Skeletal muscle cell (primary cell): ENCODE measurements at places on chromosomes 2 and 18.
A peak's percentile ranks its signal among the peaks of the same experiment; 100 is the strongest.

- DNase-seq: no peak
Measured at GRCh38 chr18:42474577-42474976, 519.5 kb downstream of the PIK3C3 start.

- DNase-seq: no peak
Measured at GRCh38 chr2:28499282-28499681, 3.4 kb downstream of the PLB1 start.

GRCh38 chr2:78281164-78281563 is 744.3 kb upstream of the REG3G start:
- DNase-seq: no peak

DNA sequence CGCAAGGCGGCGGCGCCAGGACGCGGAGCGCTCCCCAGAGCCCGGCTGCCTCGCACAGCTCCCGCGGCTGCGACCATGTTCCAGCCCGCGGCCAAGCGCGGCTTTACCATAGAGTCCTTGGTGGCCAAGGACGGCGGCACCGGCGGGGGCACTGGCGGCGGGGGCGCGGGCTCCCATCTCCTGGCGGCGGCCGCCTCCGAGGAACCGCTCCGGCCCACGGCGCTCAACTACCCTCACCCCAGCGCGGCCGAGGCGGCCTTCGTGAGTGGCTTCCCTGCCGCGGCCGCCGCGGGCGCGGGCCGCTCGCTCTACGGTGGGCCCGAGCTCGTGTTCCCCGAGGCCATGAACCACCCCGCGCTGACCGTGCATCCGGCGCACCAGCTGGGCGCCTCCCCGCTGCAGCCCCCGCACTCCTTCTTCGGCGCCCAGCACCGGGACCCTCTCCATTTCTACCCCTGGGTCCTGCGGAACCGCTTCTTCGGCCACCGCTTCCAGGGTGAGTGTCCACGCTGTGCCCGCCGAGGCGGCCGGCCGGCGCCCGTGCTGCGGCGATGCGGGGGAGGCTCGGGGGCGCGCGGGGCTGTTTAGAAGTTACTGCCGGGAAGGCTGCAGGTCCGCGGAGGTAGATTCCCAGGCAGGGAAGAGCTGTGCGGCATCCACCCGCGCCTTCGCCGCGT is 696 bp downstream of the EMX1 start:
- DNase-seq: no peak

DNA sequence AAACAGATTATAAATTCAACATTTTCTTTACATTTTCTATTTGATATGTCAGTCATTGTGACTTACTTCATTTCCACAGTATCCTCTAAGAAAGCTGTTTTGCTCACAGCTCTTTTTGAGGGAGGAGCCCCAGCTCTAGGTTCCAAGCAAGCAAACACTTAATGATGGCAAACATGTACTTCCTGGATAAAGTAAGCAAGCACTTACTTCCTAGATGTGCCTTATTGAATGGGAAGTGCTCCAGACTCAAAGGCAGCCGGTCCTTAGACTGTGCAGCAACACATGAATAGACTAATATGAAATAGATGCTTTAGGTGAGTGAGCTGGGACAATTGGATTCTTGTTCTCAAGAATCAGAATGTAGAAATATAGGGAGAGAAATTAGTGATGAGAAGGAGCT is 2149.8 kb upstream of the PIK3C3 start:
- DNase-seq: no peak

GRCh38 chr2:100960688-100961087 is 41.4 kb upstream of the RPL31 start:
- no peak for DNase-seq

DNA sequence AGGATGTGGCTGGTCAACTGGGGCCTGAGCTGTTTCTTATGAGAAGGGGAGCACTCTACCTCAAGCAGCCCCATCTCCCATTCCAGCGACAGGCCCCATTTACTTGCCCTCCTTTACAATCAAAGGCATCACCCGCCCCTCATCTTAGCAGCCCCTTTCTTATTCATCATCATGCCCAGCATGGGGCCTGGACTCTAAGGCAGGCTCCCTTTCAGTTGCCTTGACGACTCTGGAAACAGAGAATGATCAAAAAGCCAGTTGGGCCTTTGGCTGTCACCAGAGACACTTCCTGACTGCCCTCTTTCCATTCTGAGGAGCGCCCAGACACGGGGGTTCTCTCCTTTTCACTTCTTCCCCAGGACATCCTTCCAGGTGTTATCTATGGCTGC is 11.2 kb downstream of the CELF4 start:
- DNase-seq: no peak

DNA sequence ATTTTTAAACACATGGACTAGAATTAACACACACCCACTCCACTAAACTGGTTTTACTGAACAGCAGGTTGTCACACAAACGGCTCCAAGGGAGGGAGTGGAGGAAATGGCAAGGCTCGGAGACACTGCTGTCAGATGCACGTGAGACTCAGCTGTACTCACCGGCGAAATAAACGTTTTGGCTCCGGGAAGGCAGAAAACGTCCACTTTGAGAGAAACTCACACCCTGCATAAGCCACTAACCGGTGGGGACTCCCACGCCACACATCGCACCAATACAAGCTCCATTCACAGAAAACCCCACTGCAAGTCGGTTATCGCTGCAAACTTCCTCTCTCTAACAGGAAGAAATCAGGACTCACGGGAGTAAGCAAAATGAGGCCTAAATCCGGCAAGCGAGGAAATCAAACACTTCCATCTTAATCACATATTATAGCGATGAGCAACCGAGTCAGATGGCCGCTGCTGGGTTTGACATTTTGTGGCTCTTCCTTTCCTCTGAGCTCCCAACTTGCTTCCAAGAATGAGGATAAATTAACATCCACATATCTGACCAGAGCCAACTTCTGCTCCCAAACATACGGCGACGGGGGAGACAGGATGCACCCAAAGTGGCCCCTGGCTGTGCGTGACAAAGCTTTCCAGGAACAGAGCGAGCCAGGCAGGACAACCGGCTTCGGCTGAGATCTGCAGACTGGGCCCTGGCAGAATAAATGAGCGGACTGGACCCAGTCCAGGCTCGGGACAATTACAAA is 63.5 kb downstream of the HDAC4 start:
- DNase-seq: no peak

- DNase-seq: no peak
Measured at GRCh38 chr2:217911283-217912097, 91.3 kb downstream of the TNS1 start.

GRCh38 chr18:65788373-65788772 is 37.6 kb downstream of the CDH7 start:
- DNase-seq: no peak

- DNase-seq: no peak
Measured at GRCh38 chr2:125371867-125372266, 1284.1 kb upstream of the GYPC start.

GRCh38 chr18:26813043-26813442 is 52.5 kb downstream of the AQP4 start:
- DNase-seq: no peak

DNA sequence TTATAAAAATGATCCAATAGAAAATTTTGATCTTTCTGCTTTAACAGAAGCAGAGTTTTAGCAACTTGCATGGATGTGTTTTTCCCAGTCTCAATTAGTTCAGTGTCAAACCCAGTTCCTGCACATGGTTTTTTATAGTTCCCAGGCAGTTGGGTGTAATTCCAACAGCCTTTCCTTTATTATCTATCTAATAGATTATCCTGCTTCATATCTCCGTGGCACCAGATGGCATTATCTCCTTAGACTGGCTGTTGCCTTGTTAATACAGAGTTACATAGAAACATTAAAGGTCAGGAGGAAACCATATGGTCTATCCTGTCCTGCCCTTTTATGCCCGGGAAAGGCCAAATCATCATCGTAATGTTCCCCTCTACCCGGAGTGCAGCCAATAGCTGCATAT is 400.9 kb upstream of the SMIM21 start:
- no peak for DNase-seq

- DNase-seq: no peak
Measured at GRCh38 chr2:46978723-46979122, 63.1 kb upstream of the MCFD2 start.

DNA sequence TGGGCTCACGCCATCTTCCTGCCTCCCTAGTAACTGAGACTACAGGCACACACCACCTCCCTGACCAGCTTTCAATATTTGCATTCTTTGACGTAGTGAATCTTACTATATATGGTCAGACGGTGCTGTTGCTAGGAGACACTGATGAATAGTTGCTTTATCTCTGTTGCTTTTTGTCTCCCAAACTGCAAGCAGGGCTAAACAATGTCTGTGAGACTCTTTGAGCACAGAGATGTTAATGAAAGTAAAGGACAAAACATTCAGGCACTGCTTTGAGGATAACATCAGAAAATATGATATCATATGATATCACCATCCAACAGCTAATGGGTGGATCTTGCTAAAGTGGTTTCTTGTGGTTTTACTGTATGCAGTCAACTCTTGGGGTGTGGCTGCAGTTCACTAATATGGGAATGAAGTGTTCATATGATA is 43.0 kb downstream of the EMILIN2 start:
- no peak for DNase-seq

DNA sequence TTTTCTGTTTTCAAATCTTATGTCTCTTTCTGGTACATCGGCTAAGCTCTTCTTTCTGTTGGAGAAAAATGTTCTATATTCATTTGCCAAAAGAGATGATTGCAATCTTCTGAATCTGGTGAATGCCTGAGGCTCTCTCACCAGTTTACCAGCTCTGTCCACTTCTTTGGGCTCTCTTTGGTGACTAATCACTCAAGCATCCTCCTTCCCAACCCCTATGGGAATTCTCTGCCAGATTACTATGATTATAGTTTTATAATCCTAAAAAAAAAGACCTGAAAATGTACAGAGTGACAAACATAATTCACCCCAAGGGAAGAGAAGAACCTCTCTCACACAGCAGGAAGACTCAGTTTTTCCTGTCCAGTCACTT is 187.3 kb downstream of the CAMKMT start:
- DNase-seq: peak; percentile 74

DNA sequence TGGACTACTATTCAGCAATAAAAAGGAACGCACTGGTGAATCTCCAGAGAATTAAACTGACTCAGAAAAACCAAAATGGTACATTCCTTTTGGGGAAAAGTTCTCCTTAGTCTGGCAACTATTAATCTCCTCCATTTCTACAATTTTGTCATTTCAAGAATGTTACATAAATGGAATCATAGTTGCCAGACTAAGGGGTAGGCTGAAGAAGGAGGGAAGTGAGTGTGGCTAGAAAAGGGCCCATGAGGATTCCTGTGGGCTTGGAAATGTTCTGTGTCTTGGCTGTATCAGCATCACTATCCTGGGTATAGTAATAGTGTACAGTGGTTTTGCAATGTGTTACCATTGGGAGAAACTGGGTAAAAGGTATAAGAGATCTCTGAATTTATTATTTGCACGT is 72.4 kb downstream of the ZAP70 start:
- DNase-seq: no peak

DNA sequence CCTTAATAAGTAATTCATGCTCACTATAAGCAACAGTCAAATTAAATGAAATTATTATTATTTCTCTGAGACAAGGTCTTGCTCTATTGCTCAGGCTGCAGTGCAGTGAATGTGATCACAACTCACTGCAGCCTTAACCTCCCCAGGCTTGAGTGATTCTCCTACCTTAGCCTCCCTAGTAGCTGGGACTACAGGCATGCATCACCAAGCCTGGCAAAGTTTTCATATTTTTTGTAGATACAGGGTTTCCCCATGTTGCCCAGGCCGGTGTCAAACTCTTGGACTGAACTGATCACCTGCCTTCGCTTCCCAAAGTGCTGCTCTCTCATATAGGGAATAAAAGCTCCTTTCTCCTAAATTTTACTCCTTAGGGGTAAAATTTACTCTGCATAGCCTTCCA is 74.9 kb upstream of the GAREM1 start:
- no peak for DNase-seq

DNA sequence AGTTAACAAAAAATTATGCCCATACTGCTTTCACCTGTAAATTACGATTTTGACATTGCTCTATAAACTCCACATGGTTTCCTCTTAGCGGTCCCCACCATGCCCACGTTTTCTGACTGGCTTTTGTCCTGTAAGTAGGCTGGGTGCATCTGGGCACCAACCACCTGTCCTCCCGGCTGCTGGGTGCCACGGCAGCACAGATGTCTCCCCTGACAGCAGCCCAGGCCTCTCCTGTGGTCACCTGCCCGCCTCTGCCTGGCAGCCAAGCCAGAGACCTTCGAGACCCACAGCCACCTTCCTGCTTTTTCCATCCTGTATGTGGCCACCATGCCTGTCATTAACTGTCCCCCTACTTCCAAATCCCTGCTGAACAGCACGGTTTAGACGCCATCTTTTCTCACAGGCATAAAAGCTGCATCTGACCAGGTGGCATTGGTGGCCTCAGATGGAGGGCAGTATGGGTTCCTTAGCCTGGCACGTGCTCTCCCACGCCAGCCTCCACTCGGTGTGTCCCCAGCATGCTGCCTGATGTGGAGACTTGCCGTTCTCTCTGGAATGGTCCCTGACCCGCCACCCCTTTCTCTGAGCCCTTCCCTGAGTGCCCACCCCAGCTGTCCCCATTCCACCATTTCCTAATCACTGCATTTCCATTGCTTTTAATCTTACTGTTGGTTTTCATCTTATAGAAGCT is 18.9 kb downstream of the SNORC start:
- no peak for DNase-seq

GRCh38 chr18:24497031-24497754 is 36.8 kb downstream of the HRH4 start:
- DNase-seq: peak; percentile 23

- no peak for DNase-seq
Measured at GRCh38 chr2:235553291-235553690, 59.4 kb downstream of the AGAP1 start.

DNA sequence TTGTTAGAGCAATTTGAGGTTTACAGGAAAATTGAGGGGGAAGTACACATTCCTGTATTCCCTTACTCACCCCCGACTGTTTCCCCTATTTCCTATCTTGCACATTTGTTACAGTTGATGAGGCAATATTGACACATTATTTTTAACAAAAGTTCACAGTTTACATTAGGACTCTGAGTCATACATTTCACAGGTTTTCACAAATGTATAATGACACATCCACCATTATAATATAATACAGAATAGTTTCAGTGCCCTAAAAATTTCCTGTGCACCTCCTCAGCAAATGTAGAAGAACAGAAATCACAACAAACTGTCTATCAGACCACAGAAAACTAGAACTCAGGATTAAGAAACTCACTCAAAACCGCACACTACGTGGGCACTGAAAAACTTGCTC is 160.6 kb upstream of the RMP24 start:
- DNase-seq: no peak

DNA sequence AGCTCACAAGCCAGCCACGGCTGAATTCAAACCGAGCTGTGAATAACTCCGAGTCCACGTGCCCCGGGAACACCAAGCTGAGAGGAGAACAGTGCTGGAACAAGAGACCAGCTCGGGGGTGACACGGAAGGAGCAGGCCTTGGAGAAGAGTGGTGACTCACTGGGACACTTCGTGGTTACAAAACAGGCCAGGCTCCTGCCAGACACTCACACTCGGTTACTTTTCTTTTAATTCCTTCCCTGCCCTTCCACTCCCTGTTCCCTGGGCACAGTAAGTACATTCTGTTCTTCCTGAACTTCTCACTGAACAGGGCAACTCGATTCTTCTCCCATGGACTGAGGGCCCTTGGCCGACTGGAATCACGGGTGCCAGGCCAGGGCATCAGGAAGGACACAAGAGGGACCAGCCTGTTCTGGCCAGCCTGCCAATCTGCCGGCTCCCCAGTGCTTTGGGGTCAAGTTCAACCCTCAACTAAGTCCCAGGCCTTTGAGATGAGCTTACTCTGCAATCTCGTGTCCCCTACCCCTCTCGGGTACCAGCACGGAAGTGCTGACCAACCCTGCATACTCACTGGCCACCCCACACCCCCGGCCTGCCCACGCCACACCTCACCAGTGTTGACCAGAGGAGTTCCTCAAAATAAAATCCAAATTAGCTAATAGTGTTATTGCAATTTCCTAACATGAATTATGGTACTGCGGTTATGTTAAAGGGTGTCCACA is 87.5 kb downstream of the TFCP2L1 start:
- DNase-seq: peak; percentile 61
